ENCODE measurements at places on chromosomes 4 and X. TPM values are rescaled to one million over a fixed set of nuclear protein-coding genes. Genes with fewer than 3 reads are reported as not detected.

HPRT1 gene
- 36.5 TPM for polyA plus RNA-seq

DNA sequence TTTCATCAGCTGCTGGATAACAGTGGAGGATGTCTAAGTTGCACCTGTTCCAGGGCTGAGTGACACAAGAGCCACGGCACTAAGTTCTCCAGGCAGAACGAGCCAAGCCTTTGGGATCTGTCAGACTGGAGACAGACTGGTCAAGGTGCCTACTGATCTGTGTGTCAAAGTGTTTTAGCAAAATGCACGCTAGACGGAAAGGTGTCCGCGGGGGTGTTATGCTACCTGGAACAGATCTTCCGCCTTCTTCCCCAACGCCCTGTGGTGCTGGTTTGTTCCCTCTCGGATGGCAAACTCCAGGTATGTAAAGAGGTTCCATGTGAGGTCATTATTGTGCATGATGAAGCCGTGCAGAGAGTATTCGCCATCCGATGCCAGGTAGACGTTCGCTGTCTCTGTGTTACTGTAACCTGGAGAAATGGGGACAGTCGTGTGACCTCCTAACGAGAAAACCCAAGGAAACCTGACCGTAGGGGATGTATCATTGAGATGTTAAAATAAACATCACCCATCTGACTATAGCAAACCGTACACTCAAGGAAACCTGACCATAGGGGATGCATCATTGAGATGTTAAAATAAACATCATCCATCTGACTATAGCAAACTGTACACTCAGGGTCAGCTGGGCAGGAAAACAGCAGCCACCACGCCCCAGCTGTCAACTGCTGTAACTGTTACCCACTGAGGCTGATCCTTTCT is 29.7 kb upstream of the SLC25A6 start:
- DNase-seq = no peak

ABCB7 gene
- polyA plus RNA-seq = 18.1 TPM

FAM47E gene
- 0.52 TPM for polyA plus RNA-seq

ARHGAP36 gene
- polyA plus RNA-seq = 506 TPM

- DNase-seq = no peak
Measured at GRCh38 chr4:166324321-166324720, 451.3 kb downstream of the TLL1 start.

TASL gene
- 1.1 TPM for polyA plus RNA-seq
